Caki2 (cell line): ENCODE measurements at places on chromosomes 2 and 18. TPM values are rescaled to one million over a fixed set of nuclear protein-coding genes. Genes with fewer than 3 reads are reported as not detected.

The ALPP gene
- not detected in 2 replicates for total RNA-seq

The SETBP1 gene
- total RNA-seq, result 0.38 and 0.51 TPM in 2 replicates

The SPATA3 gene
- total RNA-seq, result not detected in 2 replicates

The ZNG1B gene
- 16.4 and 29.1 TPM in 2 replicates for total RNA-seq

The TEX261 gene
- total RNA-seq, result 33.2 and 57.8 TPM in 2 replicates
